ENCODE measurements at places on chromosomes 7 and 10.

DNA sequence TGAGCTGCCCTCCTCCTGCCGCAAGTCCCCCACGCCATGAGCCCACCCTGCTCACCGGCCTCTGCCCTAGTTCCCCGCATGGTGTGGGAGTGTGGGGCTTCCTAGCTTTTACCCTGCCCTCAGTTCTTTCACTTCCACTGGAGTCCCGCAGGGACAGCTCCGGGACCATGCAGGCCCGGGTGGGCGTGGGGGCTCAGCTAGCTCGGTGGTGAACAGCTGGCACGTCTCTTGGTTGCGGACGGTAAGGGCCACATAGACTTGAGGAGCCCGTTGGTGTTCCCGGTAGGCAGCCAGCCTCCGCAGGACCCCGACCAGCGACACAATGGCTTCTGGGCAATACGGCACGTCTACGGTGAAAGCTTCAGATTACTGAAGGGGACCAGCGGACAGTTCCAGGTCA lies 108.9 kb upstream of the CCZ1B start:
- no peak for DNase-seq

- DNase-seq = no peak
These were observed 70.1 kb upstream of the HECW1 start for GRCh38 chr7:43042302-43042701.

DNA sequence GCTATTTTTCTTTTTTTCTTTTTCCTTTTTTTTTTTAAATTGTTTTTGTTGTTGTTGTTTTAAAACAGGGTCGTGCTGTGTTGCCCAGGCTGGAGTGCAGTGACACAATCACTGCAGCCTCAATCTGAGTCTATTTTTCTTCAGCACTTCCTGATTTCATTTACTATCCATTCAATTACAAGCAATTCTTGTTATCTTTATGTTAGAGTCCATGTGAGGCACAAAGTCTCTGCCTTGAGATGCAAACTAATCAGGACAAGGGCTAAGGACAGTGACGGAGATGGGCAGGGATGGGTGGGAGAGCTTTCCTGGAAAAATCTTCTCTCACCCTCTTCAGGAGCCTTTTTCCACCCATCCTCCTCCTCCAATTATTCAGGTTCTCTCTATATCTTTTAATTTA lies 157.3 kb upstream of the AUTS2 start:
- no peak for DNase-seq

DNA sequence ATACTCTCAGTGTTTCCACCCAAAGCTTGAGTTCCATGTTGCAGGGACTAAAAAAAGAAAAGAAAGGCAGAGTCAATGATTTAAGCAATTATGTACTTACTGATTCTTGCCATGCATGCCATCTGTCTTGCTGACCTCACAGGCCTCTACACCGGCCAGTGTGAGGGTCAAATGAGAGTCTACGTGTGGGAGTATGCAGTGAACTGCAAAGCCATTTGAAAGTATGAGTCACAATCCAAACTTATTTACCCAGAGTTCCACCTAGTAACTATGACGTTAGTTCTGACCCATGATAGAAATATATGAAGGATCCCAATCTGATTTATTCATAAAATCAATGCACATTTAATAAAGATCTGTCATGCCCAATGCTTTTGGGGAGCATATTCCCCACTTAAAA lies 26.5 kb downstream of the PDE1C start:
- DNase-seq = no peak

GRCh38 chr7:150879345-150879744 lies 27.0 kb downstream of the AOC1 start:
- no peak for DNase-seq

DNA sequence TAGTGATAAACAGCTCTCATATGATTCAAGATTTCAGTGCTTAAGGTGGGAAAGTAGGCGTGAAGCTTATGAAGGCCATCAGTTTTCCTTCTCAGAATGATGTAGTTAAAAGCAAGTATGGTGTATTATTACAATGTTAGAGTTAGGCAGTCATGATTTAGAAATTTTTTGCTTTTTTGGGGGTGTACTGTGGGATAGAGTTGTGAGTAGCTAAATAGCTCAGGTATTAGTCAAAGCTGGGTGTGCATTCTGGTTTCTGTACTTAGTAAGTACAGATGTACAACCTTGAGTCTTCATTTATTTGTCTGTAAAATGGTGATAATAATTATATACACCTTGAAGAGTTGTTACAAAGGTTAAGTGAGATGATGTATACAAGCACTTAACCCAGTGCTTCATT lies 52.2 kb downstream of the R3HCC1L start:
- no peak for DNase-seq

GRCh38 chr7:53062796-53063195 lies 27.4 kb downstream of the POM121L12 start:
- no peak for DNase-seq

- no peak for DNase-seq
These were observed 11.2 kb upstream of the AKAP9 start for GRCh38 chr7:91929463-91929862.

DNA sequence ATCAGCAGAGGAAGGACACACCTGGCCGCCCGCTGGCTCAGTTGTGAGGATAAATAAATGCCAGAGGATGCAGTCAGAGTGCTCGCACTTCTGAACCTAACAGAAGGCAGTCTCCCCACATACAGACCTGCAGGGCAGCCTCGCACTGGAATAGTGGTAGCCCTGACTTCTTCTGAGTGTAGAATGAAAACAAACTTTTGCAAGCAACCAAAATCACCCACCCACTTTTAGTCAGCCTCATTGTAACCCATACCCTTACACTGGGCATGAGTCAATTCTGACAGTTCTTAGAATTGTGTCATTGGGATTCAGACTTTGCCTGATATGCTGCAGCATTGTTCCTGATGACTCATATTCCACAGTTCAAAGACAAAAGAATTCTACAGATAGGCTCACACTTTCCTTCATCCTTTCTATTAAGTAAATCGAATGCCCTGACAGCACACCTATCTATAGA lies 167.0 kb upstream of the CDK1 start:
- no peak for DNase-seq

DNA sequence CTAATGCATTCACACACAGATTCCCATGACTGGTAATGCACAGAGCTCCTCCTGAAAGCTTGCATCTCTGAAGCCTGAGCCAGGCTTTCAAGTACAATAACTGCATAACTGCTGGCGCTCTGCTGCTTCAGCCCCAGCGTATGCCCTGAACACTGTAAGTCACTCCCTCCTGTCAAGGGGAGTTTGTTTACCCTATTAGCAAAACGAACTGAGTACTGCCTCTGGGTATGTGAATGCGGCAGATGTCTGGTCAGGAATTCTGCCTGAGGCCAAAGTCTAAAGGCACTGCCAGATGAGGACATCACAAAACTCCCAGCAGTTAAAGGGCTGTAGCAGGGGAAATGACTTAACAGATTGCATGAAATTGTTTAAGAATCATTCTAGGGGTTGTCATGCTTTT lies 97.7 kb downstream of the NRCAM start:
- no peak for DNase-seq

GRCh38 chr10:122182308-122182707 lies 88.8 kb upstream of the BTBD16 start:
- no peak for DNase-seq

DNA sequence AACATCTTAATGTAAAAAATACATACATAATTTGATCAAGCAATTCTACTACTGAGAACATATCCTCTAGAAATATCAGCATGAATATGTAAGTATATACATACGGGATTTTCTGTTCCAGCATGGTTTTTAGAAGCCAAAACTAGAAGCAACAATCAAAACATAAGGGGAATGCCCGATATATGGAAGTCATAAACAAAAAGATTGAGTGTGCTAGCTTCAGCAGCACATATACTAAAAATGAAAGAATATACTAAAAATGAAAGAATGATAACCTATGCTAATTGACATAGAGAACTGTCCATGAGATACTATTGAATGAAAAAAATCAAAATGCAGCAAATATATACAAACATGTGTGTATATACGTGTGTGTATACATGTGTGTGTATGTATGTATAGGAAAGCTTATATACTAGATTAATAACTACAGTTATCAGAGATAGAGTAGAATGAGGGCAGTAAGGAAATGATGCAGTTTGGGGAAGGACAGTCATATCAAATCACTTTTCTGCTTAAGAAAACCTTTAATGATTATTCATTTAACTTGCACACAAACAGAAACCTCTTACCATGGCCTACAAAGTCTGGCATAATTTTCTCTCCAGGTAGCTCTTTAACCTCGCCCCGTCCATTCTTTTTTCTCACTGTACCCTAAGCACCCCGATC lies 72.9 kb downstream of the NPY start:
- DNase-seq = no peak

DNA sequence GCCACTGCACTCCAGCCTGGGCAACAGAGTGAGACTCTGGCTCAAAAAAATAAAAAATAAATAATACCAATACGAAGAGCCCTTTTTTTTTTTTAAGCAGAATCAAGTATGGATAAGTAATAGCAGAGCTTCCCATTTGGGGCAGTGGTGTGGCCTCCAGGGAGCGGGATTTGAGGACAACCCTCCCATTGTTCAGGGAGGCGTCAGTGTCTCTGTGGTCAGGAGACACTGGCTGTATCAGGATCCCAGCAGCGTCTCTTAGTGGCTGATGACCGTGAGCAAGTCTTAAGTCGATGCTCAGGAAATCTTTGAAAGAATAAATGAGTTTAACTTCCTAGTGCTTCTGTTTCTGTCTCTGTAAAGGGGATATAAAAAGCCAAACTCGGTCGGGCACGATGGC lies 25.2 kb upstream of the SH2B2 start:
- no peak for DNase-seq

DNA sequence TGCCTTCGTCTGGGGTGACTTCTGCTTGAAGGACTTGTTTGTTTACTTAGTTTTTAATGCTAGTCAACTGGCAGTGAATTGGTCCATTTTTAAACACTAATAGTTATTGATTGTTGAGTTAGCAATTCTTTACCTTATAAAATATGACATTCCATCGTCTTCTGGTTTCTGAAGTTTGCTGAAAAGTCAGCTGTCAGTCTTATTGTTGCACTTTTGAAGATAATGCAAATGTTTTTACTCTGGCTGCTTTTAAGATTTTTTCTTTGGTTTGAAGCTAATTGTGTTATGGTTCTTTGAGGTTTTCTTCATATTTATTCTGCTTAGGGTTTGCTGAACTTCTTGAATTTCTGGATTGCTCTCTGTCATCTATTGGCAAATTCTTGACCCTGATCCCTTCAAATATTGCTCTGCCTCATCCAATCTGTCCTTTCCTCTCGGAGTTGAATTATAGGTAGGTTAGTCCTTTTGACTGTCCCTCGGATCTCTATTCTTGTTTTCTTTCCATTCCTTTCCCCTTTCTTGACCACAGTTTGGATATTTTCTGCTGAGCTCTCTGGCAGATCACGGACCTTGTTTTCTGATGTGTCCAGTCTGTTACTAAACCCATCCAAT lies 24.2 kb downstream of the MGMT start:
- DNase-seq = no peak

DNA sequence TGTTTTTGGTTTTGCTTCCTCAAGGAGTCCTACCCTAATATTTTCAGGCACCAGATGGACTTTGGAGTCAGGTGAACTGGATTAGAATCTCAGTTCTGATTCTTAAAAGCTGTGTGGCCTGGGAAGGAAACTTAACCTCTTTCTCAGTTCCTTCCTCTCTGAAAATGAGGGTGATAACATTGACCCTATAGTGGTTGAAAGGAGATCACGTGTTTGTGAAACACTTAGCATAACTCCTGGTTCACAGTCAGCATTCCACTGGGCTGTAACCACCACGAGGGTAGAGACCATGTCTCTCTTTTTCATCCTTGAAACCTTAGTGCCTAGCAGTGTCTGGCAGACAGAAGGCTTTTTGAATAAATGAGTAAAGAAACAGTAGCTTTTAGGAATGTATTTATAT lies 16.7 kb downstream of the LSMEM1 start:
- DNase-seq = no peak

- no peak for DNase-seq
These were observed 20.6 kb upstream of the CELF2 start for GRCh38 chr10:10996966-10997620.

GRCh38 chr10:52740913-52741675 lies 31.5 kb downstream of the MBL2 start:
- no peak for DNase-seq

DNA sequence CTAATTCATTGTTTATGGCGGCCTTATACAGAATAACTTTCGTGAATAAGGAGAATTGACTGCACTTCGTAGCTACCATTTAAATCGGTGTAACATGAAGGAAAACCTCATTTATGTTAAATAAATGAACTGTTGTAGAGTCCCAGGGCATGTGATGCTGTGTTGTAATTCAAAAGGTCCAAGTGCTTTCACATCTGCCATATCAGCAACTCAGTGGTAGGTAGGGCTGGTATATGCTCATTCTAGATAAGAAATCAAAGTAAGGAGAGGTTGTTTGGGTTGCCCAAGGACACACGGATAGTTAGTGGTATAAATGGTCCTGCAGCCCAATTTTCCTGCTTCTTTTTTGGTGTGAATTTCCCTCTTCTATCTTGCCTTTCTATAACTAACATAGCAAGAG lies 15.8 kb downstream of the BBS9 start:
- no peak for DNase-seq

- no peak for DNase-seq
These were observed 337.1 kb upstream of the GLI3 start for GRCh38 chr7:42573881-42574672.

DNA sequence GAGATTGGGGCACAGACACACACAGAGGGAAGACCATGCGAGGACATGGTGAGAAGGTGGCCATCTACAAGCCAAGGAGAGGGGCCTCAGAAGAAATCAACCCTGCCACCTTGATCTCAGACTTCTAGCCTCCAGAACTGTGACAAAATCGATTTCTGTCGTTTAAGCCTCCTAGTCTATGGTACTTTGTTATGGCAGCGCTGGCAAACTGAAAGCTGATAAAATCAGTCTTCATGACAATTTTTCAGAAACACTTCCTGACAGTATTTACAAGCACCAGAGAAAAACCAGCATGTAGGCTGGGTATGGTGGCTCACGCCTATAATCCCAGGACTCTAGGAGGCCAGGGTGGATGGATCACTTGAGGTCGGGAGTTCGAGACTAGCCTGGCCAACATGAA lies 4.2 kb downstream of the PARP12 start:
- no peak for DNase-seq

DNA sequence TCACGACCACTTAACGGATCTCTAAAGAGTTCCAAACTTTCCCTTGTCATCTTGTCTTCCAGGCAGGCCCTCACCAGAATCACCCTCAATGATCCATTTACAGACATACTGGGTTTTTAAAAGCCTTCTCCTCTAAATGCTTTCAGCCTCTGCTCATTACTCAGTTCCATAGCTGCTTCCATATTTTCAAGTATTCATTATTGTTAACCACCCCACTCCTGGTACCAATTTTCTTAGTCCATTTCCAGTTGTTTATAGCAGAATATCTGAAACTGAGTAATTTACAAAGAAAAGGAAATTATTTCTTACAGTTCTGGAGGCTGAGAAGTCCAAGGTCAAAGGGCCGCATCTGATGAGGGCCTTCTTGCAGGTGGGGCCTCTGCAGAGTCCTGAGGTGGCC lies 56.5 kb upstream of the NKX6-2 start:
- no peak for DNase-seq
